AG09309 (cell line): ENCODE measurements at places on chromosomes 7 and 10.
A peak's percentile ranks its signal among the peaks of the same experiment; 100 is the strongest.

DNA sequence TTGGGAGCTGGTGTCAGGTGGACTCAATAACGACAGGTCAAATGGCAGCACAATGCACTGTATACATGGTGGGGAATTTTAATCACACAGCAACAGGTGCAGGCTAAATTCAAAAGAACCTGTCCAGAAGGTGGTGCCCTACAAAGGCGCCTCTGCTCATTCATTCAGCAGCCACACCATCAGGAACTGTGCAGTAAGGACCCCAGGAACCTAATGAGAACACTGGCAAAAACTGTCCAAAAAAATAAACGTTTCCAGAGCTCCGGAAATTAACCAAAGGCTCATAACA lies 21.9 kb upstream of the CRYGN start:
- DNase-seq: no peak

DNA sequence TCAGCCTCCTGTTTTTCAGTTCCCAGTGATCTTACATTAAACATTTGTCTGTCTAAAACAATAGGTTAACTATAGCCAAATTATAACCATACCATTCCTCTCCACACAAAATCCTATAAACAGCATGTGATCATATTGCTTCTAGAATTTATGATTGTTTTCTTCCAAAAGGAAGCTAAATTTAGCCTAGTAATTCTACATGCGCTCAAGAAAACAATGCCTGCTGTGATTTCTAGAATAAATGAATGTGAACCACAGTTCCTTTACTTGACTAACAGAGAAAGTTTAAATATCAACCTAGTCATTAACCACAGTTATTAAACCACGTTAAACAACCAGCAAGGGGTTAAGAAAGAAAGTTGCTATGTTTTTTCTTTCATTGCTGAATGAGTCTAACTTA lies 26.4 kb downstream of the MET start:
- no peak for DNase-seq

DNA sequence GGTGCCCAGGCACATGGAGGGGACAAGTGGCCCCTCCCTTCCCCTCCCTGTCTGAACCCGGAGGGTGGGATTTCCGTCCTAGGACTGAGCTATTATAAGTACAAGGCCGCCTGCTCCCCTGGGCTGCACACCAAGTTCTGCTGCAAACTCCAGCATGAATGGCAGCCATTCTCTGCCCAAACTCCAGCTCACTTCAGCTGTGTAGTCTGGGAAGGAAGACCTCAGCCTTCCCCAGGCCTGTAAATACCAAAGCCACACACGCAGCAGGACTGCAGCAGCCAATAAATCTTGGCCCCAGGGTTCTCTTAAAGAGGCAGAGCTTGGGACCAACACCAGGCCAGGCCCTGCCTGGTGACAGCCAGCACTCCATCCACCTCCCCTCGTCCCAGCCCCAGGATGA lies 291.3 kb upstream of the ZMIZ1 start:
- DNase-seq: peak; percentile 60

- no peak for DNase-seq
These were observed 59.3 kb upstream of the ECHDC3 start for GRCh38 chr10:11682851-11683250.

DNA sequence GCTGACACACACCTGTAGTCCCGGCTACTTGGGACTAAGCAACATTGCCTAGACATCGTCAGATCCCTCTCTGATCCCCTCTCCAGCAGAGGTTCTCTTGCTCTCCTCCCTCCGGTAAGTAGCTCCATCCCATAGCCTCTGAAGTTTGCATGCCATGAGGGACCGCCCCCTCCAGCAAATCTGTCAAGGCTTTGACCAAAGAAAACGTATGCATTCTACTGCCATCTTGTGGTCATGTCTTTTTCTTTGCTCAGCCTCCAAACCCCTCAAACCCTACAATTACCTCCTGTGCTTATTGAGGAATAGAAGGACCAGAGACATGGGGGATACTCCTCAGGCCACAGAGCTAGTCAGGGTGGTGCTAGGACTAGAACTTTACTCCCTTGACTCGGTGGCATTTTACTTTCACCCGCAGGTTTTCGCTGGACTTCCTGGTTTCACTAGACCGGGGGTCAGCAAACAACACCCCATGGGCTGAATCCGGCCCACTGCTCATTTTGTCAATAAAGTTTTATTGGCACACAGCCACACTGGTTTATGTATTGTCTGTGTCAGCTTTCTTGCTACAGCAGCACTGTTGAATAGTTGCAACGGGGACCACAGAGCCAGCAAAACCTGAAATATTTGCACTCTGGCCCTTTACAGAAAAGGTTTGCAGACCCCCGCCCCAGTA lies 202.6 kb upstream of the FOXK1 start:
- no peak for DNase-seq

GRCh38 chr10:1293636-1294435 lies 237.7 kb downstream of the WDR37 start:
- DNase-seq: no peak

- no peak for DNase-seq
These were observed 161.7 kb upstream of the LYZL2 start for GRCh38 chr10:30791197-30791611.

GRCh38 chr7:69676247-69676646 lies 78.0 kb downstream of the AUTS2 start:
- no peak for DNase-seq

DNA sequence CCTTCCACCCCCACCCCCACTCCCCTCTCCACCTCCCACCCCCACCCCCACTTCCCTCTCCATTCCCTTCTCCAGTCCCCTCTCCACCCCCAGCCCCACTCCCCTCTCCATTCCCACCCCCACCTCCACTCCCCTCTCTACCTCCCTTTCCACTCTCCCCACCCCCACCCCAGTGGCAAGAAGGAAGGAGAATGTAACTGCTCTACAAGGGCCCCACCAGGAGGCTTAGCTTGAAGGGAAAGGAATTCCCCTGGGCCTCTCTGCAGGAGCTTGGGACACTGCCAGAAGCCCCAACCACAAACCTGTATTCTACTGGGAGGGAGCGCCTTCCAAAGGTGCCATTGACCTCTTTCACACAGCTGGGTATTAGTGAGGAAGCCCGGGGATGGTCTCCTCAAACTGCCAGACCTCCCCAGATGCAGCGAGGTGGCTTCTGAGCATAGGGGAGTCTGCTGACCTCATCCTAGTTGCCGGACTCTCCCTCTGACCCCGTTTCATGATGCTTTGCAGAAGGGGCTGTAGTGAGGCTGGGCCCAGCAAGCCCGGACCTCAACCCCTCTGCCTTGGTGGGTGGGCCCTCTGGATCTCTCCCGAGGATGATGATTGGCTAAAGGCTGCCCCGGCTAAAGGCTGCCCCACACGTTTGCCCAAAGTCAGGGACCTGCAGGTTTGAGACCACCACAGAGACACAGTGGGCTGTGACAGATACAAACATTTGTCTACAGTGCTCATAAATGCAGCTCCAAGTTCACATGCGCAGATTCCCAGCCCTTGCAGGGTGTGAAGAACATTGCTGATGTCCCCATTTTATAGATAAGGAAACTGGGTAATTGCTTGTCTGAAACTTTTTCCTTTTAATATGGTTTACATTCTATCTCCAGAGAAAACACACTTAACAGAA lies 2.9 kb downstream of the DEPP1 start:
- DNase-seq: no peak

DNA sequence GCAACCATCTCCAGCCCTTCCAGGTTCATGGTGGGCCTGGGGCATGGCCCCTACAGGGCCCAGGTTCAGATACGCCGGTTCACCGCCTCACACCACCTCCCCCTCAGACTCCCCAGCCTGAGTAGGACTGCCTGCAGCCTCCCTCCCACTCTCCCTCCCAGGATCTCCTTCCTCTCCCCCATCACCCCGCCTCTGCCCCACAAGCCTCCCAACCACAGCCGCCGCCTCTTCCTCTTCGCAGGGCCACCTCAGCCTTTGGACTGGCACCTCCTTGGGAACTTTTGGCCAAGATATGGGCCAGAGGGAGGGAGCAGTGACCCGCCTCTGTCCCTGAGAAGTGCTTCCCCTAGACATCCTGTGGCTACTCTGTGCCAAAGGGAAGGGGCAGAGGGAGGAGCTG lies 9.3 kb downstream of the KCNIP2 start:
- DNase-seq: no peak

- no peak for DNase-seq
These were observed 105.0 kb downstream of the SUGCT start for GRCh38 chr7:40239755-40240303.

DNA sequence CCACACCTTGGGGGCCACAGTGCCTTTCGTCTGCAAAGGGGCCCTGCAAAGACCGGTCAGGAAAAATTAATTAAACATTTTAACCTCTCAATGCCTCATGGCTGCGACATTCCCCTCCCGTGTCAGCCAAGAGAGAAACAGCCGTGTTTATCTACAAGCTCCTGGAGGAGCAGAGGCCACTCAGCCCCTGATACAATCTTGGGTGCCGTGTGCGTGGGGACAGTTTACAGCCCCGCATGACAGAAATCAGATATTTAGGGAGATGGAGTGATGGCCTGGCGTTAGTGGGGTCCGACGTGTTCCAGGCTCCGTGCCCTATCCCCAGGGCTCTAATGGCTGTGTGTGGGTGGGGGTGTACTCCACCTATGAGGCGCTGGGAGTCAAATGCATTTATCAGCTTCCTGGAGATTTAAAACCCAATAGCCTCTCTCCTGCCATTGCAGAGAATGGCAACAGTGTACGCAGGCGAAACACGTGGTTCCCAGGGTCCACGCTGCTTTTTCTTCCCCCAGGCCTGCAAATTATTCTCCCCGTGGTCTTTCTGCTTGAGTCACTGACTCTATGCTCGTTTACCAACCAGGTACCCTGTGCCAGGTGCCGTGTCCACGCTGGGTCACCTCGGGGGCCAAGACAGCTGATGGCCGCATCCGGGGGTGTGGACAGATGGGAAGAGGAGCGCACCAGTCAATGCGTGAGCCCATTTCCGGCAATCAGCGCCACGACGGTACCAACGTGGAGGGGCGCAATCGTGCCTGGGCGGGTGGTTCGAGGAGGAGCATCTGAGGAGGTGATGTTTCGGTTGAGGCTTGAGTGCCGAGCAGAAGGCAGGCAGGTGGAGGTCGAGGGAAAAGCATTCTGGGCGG lies 26.6 kb upstream of the PSMG3 start:
- no peak for DNase-seq

- peak; percentile 79 for DNase-seq
These were observed 140.6 kb upstream of the TMEM168 start for GRCh38 chr7:112930787-112931186.

GRCh38 chr10:47298715-47299114 lies 1.3 kb upstream of the GDF10 start:
- DNase-seq: no peak
